ENCODE measurements at places on chromosomes 12 and 14. TPM values are rescaled to one million over a fixed set of nuclear protein-coding genes. Genes with fewer than 3 reads are reported as not detected.

GALNT8 gene
- total RNA-seq = 5.4 TPM

DNA sequence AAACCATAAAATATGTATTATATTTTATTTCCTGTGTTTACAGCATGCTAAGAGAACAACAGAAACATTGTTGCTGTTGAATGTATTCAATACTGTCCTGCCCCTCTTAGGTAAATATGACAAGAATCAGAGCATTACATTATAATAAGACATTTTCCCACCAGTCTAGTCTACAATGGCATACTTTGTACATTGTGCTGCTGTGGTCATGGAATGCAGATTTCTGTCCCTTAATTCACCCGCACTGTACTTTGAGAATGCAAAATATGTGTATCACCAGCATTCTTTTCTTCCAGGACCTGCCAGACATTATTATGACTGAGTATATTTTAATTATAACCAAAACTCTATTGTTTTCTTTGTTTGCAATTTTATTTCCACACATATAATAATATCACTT, 16.5 kb upstream of the OR10AD1 start:
- H3K36me3 ChIP-seq = no peaks in the 10 kb centered on the region
- H3K27ac ChIP-seq = no peak overlapping the region
- DNase-seq = no peak
- H3K4me1 ChIP-seq = no peaks in the 10 kb centered on the region

DNA sequence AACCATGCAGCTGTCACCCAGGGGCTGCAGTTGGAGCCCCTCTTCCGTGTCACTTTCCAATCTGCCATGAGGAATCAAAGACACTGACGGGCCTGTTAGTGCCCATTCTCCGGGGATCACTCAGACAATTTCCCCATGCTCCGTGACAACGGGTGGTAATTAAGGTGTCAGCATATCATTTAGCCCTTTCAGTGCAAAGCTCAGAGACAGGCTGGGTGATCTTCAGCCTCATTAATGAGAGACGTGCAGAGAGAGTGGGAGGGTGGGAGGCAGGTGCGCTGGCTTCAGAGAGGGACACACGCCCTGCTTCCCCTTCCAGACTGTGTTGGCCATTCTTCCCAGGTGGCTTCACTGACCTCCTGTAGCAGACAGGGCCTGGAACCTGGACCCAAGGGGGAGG, 58.7 kb downstream of the MVK start:
- no peak overlapping the region for H3K4me3 ChIP-seq
- no peaks in the 10 kb centered on the region for H3K36me3 ChIP-seq

GRCh38 chr12:52871291-52872039, 22.7 kb upstream of the KRT78 start:
- no peaks in the 10 kb centered on the region for H3K36me3 ChIP-seq
- DNase-seq = no peak
- H3K27me3 ChIP-seq = peaks cover 9% of the 10 kb centered on the region
- H3K4me1 ChIP-seq = no peaks in the 10 kb centered on the region

- no peaks in the 10 kb centered on the region for H3K4me1 ChIP-seq
- no peaks in the 10 kb centered on the region for H3K27me3 ChIP-seq
- no peak overlapping the region for H3K27ac ChIP-seq
- H3K4me3 ChIP-seq = no peak overlapping the region
- H3K36me3 ChIP-seq = no peaks in the 10 kb centered on the region
Observed at GRCh38 chr12:106058256-106059182, 80.2 kb downstream of the NUAK1 start.

DNA sequence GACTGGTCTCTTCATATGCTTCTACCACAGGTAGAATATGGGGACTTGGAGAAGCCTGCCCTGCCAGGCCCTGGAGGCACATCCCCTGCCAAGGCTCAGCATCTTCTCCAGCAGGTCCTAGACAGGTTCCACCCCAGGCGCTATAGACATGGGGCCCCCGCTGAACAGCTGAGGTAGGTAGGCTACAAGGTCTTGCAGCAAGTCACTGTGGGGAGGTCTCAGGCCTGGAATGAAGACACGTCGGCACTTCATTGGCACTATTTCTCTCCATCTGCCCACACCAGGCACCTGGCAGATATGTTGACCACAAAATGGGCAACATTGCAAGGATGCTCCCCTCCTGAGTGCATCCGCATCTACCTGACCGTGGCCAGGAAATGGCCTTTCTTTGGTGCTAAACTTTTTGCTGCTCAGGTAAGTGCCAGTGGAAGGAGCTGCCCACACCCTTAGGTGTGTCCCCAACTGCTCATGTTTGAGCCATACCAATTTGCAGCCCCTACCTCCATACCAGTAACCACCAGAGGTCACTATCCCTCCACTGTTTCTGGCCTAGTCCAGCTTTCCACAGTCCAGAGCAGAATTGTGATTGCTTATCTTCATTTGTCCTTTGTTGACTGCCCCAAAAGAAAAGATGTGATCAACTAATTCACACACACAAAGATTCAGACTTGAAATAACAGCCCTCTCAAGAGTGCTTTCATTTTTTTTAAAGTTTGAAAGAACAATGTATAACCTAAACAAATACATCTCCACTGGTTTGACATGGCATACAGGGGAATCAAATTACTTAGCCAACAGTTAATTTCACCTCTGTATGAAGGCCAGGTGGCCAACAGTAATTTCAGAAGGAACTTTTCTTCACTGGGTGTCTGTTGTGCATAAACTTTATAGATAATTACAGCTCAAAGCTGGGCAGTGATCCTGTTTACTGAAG, 16.1 kb downstream of the PIGH start:
- no peak overlapping the region for H3K27ac ChIP-seq
- no peak overlapping the region for H3K4me3 ChIP-seq
- DNase-seq = no peak
